CD4-positive, alpha-beta T cell (primary cell): ENCODE measurements at places on chromosomes 7 and 10.

- no peak overlapping the region for H3K27ac ChIP-seq
- H3K27me3 ChIP-seq = no peaks in the 10 kb centered on the region
- H3K36me3 ChIP-seq = no peaks in the 10 kb centered on the region
- DNase-seq = no peak
- H3K4me3 ChIP-seq = no peak overlapping the region
These were observed 495.8 kb downstream of the MDFIC start for GRCh38 chr7:115417662-115418061.

- no peaks in the 10 kb centered on the region for H3K27me3 ChIP-seq
- no peak overlapping the region for H3K27ac ChIP-seq
- DNase-seq = no peak
These were observed 175.0 kb downstream of the OTUD1 start for GRCh38 chr10:23613900-23614299.

DNA sequence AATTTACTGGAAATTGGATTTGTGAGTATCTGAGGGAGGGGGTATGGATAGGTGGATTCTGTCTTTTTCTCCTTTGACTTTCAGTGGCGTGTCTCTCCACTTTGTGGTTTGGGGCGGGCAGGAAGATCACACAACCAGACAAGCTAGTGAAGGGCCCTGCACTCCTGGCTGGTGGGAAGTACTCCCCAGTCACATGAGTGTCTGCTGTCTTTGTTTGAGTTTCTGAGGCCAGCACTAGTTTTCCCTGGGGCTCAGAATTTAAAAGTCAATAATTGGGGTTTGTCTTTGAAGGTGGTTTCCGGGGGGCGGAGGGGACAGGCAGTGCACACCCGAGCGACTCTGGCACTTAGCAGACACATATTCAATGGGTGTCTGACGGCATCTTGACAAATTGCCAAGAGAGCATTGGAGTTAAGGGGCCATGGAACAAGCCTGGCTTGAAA is 120.1 kb downstream of the WDFY4 start:
- no peak overlapping the region for H3K27ac ChIP-seq
- no peak overlapping the region for H3K4me3 ChIP-seq
- no peak for DNase-seq
- H3K4me1 ChIP-seq = peaks cover 34% of the 10 kb centered on the region
- H3K27me3 ChIP-seq = no peaks in the 10 kb centered on the region

- H3K4me3 ChIP-seq = no peak overlapping the region
- H3K27me3 ChIP-seq = peaks cover 31% of the 10 kb centered on the region
- no peak for DNase-seq
- no peaks in the 10 kb centered on the region for H3K36me3 ChIP-seq
- H3K4me1 ChIP-seq = no peaks in the 10 kb centered on the region
- H3K27ac ChIP-seq = no peak overlapping the region
These were observed 12.0 kb downstream of the SGCE start for GRCh38 chr7:94643771-94644545.

DNA sequence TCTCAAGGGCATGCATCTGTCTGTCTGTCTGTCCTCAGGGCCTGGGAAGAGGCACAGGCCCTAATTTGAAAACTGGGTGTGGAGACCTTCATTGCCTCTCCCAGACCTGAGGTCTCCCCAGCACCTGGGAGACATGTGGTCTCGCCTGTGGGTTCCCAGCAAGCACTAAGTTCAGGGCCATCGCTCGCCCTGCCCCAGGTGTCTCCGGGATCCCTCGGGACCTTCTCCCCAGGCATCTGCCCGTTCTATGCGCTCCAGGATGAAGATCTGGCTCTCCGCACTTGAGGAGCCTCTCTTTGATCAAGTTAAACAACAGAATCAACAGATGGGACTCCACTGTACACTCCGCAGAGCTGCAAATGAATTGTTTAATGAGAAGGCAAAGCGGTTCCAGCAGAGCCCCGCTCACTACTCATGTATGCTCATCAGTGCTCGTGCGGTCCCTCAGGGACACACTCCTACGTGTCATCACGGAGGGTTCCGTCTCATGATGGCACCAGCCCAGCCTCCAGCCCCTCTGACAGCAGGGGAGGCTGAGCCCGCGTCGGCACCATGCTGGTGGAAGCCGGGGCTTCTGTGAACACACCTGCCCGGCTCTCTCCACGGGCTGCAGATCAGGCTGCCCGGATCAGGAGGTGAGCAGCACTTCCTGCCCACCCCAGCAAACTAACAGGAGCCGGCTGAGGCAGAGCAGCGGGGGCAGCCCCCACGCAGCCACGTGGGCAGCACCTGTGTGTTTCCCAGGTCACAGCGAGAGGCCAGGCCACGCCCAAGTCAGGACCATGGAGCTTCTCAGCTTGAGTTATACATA is 132.8 kb downstream of the TCERG1L start:
- no peaks in the 10 kb centered on the region for H3K4me1 ChIP-seq
- no peak overlapping the region for H3K27ac ChIP-seq
- H3K4me3 ChIP-seq = no peak overlapping the region
- no peaks in the 10 kb centered on the region for H3K36me3 ChIP-seq
- H3K27me3 ChIP-seq = no peaks in the 10 kb centered on the region
